WTC11 (cell line): ENCODE measurements at places on chromosomes 13 and 19.

GRCh38 chr13:77184455-77184854 lies 142.4 kb downstream of the MYCBP2 start:
- H3K4me3 ChIP-seq = no peak overlapping the region
- H3K36me3 ChIP-seq = peaks cover 32% of the 10 kb centered on the region
- DNase-seq = no peak
- no peaks in the 10 kb centered on the region for H3K27me3 ChIP-seq
- no peak overlapping the region for H3K27ac ChIP-seq

GRCh38 chr19:2678044-2678671 lies 24.3 kb downstream of the GNG7 start:
- no peak for DNase-seq
- H3K27ac ChIP-seq = no peak overlapping the region
- peaks cover 15% of the 10 kb centered on the region for H3K4me1 ChIP-seq
- H3K27me3 ChIP-seq = no peaks in the 10 kb centered on the region
- no peak overlapping the region for H3K4me3 ChIP-seq

- peaks cover 16% of the 10 kb centered on the region for H3K4me1 ChIP-seq
- no peak for DNase-seq
- H3K27ac ChIP-seq = no peak overlapping the region
- no peaks in the 10 kb centered on the region for H3K36me3 ChIP-seq
- H3K4me3 ChIP-seq = no peak overlapping the region; the same call in 1 of the 2 replicates
- no peaks in the 10 kb centered on the region for H3K27me3 ChIP-seq
Observed at GRCh38 chr19:3725121-3725520, 16.9 kb downstream of the TJP3 start.

DNA sequence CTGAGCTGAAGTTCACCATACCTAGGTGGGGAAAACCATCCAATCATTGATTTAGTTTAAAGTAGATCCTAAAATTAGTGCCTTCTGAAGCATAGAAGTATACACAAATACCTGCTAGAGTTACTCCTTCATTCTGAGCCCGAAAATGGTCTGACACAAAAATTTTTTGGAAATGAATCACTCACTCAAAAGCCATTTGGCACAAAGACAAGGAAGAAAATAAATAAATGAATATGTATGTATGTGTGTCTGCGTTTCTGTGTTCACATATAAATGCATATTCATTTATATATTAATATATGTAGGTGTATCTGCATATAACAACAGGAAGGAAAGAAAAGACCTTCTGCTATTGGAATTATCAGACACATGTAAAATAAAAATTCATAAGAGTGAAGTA lies 614.4 kb upstream of the PCDH9 start:
- peaks cover 4% of the 10 kb centered on the region for H3K36me3 ChIP-seq
- no peaks in the 10 kb centered on the region for H3K27me3 ChIP-seq
- no peak overlapping the region for H3K4me3 ChIP-seq
- no peak for DNase-seq
- H3K4me1 ChIP-seq = no peaks in the 10 kb centered on the region

- peaks cover 3% of the 10 kb centered on the region for H3K27me3 ChIP-seq
- H3K27ac ChIP-seq = no peak overlapping the region
- no peaks in the 10 kb centered on the region for H3K36me3 ChIP-seq
- H3K4me1 ChIP-seq = peaks cover 2% of the 10 kb centered on the region
- no peak overlapping the region for H3K4me3 ChIP-seq
Observed at GRCh38 chr19:18214779-18215433, 11.1 kb upstream of the RAB3A start.

GRCh38 chr19:16340092-16340491 lies 15.5 kb downstream of the KLF2 start:
- H3K27me3 ChIP-seq = no peaks in the 10 kb centered on the region
- no peaks in the 10 kb centered on the region for H3K36me3 ChIP-seq
- H3K27ac ChIP-seq = no peak overlapping the region

- no peaks in the 10 kb centered on the region for H3K4me1 ChIP-seq
- no peaks in the 10 kb centered on the region; the same call in 1 of the 2 replicates for H3K27me3 ChIP-seq
Observed at GRCh38 chr19:29120466-29120865, 92.5 kb downstream of the UQCRFS1 start.

GRCh38 chr13:45464141-45464686 lies 525 bp upstream of the COG3 start:
- peaks cover 25% of the 10 kb centered on the region for H3K27me3 ChIP-seq
- H3K27ac ChIP-seq = peak overlapping the region; percentile 97
- no peaks in the 10 kb centered on the region for H3K36me3 ChIP-seq
- no peak for DNase-seq
- H3K4me1 ChIP-seq = peaks cover 30% of the 10 kb centered on the region
- peak overlapping the region; percentile 90 for H3K4me3 ChIP-seq

DNA sequence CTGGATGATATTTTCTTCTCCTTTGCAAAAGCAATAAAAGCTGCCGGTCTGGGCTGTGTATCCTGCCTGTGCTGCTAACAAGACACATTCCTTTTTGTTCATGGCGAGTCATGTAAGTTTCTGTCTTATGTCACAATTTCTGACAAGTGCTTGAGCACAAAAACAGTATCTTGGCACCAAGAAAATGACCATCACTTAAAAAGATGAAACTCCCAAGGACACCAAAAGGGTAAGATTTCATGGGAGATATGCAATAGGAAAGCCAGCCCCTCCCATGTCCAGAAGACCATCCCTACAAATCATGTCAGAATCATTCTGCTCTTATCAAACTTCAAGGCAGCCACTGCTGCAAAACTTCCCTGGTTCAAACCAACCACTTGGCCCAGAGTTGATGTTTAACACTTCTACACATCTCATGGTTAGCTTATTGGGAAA lies 375.4 kb upstream of the ZNF507 start:
- no peaks in the 10 kb centered on the region for H3K36me3 ChIP-seq
- no peak overlapping the region for H3K4me3 ChIP-seq
- 0 out of 2 replicates have a peak, but pooled peaks cover 2% of the 10 kb centered on the region for H3K4me1 ChIP-seq
- no peaks in the 10 kb centered on the region for H3K27me3 ChIP-seq
- DNase-seq = no peak
- H3K27ac ChIP-seq = no peak overlapping the region

DNA sequence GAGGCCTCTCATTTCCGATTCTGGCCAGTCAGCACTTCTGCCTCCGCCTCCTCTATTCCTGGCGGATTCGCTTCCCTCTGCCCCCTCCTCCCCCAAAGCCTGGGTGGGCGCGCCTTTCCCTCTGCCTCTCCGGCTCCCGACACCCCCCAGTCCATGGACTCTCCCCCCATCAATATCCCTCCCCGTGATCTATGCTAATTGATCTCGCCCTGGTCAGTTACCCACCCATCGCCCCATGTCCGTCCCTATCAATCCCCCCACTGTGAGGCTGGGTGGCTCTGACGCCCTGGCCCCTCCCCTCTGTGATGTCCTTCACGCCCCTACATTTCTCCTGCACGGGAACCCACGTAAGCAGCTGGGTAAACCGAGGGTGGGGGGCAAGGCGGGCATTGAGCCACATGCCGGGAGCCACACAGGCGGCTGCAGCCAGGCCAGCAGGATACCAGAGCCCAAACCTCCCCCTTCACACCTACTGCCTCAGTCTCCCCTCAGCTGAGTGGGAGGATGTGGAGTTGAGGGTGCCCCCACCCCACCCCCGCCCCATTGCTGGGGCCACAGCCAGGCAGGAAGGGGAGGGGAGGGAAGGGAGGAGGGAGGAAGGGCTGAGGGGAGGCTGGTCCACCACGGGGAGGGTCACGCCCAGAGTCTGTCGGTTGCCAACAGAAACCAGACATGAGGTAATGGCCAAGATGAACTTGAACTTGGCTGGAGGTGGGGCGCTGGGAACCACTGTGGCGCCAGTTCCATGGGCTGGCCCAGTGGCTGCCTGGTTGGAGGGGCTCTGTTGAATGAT lies 21.0 kb downstream of the SMIM24 start:
- H3K27ac ChIP-seq = no peak overlapping the region
- DNase-seq = no peak
- no peaks in the 10 kb centered on the region for H3K36me3 ChIP-seq
- H3K4me1 ChIP-seq = peaks cover 15% of the 10 kb centered on the region

GRCh38 chr13:30718661-30719524 lies 16.4 kb upstream of the ALOX5AP start:
- DNase-seq = no peak
- H3K27ac ChIP-seq = no peak overlapping the region
- no peaks in the 10 kb centered on the region for H3K4me1 ChIP-seq
- no peaks in the 10 kb centered on the region for H3K36me3 ChIP-seq
- H3K27me3 ChIP-seq = no peaks in the 10 kb centered on the region

GRCh38 chr19:36420961-36421748 lies 2.7 kb upstream of the ZFP82 start:
- no peak overlapping the region for H3K27ac ChIP-seq
- H3K4me3 ChIP-seq = peak overlapping the region; percentile 75
- H3K36me3 ChIP-seq = no peaks in the 10 kb centered on the region
- H3K4me1 ChIP-seq = peaks cover 24% of the 10 kb centered on the region
- peak; percentile 67 for DNase-seq

DNA sequence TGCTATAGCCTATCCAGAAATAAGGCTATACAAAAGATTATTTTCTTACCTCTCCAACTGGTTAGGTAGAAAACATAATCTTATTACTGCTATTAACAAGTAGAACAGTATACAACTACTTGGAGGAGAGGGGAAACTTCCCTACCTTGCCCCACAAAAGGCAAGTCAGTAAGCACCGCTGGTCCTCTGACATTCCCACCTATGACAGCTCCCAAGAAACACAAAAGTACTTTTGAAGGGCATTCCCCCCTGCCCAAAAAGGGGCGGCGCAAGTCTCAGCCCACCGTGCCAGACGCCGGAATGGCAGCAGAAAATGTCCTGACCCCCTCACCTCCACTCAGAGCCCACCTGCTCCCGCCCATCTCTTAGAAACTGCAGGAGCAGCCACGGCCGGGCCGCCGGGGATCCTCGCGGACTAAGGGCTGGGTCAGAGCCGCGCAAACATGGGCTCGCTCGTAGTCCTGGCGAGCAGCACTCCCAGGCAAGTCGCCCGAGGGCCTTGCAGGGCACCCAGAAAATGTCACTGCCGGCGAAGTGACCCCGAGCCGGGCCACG lies 437 bp downstream of the SUCLA2 start:
- H3K27ac ChIP-seq = peak overlapping the region; percentile 72; the same call in 1 of the 2 replicates
- peak overlapping the region; percentile 79 for H3K4me3 ChIP-seq
- peaks cover 52% of the 10 kb centered on the region for H3K4me1 ChIP-seq
- H3K36me3 ChIP-seq = peaks cover 13% of the 10 kb centered on the region
- H3K27me3 ChIP-seq = no peaks in the 10 kb centered on the region
- DNase-seq = peak; percentile 35

GRCh38 chr13:107576430-107576829 lies 638.9 kb downstream of the LIG4 start:
- DNase-seq = no peak
- H3K4me3 ChIP-seq = no peak overlapping the region
- no peak overlapping the region for H3K27ac ChIP-seq
- peaks cover 68% of the 10 kb centered on the region for H3K4me1 ChIP-seq

- no peak overlapping the region for H3K27ac ChIP-seq
- H3K27me3 ChIP-seq = peaks cover 18% of the 10 kb centered on the region
- H3K4me3 ChIP-seq = peak overlapping the region; percentile 15
- peaks cover 60% of the 10 kb centered on the region for H3K4me1 ChIP-seq
- no peak for DNase-seq
Observed at GRCh38 chr13:110811771-110812120, 98.2 kb downstream of the ING1 start.
